Activated CD4-positive, alpha-beta T cell treated with anti-CD3 and anti-CD28 coated beads for 36 hours (primary cell): ENCODE measurements at places on chromosomes 3 and 15. TPM values are rescaled to one million over a fixed set of nuclear protein-coding genes. Genes with fewer than 3 reads are reported as not detected.

RTP3 gene
- total RNA-seq, result not detected

GRCh38 chr15:77225088-77225487 is 154.2 kb upstream of the TSPAN3 start:
- DNase-seq, result no peak

TRH gene
- total RNA-seq, result not detected

MNS1 gene
- total RNA-seq, result 0.41 TPM

ANKUB1 gene
- not detected for total RNA-seq

DNA sequence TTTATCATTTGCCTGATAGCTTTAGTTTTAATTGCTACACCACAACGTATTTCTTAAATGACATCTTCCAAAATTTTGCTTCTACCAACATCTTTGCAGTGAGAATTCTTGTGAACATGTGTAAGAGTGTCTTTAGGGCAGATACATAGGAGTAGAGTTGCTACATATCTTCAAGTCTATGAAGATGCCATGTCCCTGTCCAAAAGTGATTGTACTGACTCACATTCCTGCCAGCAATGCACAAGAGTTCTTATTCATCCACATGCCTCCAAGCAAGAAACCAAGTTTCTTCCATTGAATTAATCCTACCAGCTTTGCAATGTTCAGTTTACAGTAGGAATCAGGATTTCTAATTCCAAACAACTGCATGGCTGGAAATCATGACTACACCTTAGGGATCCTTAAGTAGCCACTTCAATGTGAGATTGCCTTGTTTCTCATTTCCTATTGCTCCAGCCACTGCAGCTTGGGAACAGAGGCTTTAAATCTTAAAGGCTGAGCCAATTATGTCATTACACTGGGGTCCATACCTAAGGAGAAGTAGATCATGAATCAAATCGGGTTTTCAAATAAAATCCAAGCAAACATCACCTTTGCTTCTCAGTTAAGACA is 44.5 kb downstream of the BCL2L10 start:
- no peak for DNase-seq

DNA sequence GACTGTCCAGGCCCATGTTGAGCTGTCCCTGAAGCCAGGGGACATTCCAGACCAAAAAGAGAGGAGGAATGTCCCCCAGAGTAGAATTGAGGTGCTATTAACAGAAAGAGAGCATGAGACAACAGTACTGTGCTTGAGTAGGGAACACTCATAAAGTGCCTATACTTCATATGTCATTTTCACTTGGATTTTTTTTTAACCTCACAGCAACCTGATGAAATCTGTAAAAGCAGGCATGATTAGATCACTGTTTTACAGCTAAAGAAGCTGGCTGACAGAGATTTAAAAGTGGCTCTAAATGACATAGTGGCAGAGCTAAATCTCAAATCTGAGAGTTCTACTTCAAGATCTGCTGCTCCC is 18.8 kb downstream of the PODXL2 start:
- DNase-seq, result no peak

- DNase-seq, result peak; percentile 62
Observed at GRCh38 chr15:74307827-74308811, 59.3 kb downstream of the CYP11A1 start.

PPP1R2 gene
- 134 TPM for total RNA-seq

- DNase-seq, result no peak
Observed at GRCh38 chr3:161222662-161223061, 1.6 kb downstream of the NMD3 start.

GRCh38 chr15:30928076-30928475 is 24.4 kb downstream of the FAN1 start:
- DNase-seq, result no peak

- no peak for DNase-seq
Observed at GRCh38 chr15:54605556-54605955, 591.2 kb downstream of the RSL24D1 start.

DNA sequence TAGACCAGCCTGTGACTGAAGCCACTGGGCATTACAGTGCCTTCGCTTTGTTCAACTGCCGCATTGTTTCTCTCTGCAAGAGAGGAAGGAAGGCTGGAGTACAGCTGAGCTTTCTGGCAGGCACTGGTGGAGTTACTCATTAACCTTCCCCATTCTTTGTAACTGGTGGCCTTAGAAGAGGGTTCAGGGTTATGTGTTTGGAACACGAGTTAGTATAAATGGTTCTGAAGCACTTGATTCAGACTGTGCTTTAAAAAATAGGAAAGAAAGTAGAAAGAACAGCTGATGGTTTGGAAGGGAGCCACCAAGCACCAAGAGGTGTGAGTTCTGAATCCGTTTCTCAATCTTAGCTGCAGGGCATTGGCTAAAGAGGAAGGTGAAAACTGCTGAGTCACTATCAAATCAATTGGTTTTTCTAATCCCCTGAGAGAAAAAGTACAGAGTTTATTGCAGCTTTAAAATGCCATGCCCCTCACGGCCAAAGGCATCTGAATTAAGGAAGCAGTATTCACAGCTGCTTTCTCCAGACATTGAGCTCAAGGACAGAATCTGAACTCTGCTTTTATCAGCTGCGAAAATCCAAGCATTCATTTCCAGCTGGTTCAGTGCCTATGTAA is 3.6 kb downstream of the HGD start:
- DNase-seq, result no peak

- DNase-seq, result no peak
Observed at GRCh38 chr3:110198717-110199587, 861.6 kb upstream of the DPPA4 start.

CYFIP1 gene
- total RNA-seq, result 31.1 TPM

DNA sequence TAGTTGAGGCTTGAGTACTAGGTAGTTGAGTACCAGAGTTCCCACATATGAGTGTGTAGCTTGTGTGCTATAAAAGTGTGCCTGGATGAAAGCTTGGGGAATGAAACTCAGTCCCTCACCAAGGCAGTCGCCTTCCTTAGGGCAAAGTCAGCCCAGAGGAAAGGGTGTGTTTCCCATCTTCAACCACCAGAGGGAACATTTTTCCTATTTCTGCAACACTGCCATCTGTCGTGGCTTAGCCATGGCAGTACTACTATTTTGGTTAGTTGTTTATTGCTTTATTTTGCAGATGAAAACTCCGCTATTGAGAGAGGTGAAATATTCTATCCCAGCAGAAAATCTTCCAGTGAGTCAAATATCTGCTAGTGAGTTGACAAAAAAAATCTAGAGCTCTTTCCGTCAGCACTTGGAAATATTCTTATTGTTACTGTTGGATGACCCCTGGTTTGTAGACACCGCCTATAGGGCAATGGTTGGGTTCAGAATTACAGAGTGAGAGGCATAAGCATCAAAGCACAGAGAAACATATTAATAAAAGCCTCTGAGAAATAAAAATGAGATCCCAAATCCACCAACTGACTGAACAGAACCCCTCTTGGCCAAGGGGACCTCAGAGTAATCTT is 239.9 kb downstream of the CPNE4 start:
- peak; percentile 37 for DNase-seq

GRCh38 chr3:175149675-175150074 is 290.5 kb downstream of the NAALADL2 start:
- DNase-seq, result no peak

DNA sequence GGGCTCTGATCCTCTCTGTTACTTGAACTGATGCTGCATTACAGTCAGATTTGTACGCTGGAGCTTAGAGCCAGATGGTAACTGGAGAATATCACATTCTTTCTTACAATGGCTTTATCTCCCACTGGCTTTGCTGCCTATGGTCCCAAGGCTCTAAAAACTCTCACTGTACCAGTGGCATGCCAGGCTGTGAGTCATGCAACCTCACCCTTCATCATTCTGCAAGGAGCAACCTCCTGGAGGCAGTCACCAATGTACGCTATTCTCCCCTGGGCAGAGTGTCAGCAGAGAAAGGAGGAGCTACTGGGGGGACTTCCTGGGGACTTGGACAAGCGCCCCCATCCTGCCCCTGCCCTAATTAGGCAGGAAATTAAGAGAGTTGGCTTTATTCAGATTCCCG is 97.9 kb upstream of the EIF1B start:
- DNase-seq, result no peak

GRCh38 chr3:4656626-4657328 is 163.6 kb downstream of the ITPR1 start:
- no peak for DNase-seq

GRCh38 chr3:156513619-156514018 is 41.3 kb downstream of the SSR3 start:
- no peak for DNase-seq

ZBTB20 gene
- 5.2 TPM for total RNA-seq

- DNase-seq, result no peak
Observed at GRCh38 chr3:30943206-30943605, 48.7 kb upstream of the GADL1 start.

DNA sequence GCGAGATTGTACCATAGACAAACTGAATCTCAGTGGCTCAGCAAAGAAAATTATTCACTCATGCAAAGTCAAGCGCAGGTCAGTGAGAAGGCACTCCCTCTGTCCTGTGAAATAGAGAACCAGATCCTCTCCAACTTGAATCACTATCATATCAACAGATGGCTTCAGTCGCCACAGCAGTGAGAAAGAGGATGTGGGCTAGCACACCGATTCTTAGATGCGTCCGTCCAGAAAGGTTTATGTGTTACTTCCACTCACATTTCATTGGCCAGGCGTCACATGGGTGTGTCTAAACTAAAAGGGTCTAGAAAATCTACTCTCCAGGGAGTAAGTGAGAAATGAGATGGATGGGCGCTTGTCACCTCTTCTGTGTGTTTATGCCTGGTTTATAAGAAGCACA is 141.6 kb upstream of the KBTBD8 start:
- no peak for DNase-seq

GRCh38 chr15:85727068-85727467 is 67.7 kb downstream of the KLHL25 start:
- DNase-seq, result no peak

ADCY5 gene
- total RNA-seq, result not detected

DNA sequence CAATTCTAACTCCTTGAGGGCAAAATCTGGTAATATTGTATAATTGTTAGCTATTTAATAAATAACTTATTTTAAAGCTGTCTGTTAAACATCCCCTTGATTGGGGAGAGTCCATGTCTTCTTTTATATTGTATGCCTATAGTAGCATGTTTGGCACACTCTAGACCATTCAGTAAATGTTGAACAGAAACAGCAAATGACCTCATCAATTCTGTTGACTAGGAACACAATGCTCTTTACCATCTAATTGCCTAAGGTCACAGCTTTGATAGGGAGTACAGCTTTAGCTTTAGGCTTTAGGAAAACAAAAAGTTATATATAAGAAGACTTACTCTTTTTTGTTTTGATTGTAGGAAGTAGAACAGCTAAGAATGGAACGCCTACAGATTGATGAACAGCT is 27.0 kb downstream of the DNAJC19 start:
- no peak for DNase-seq

HES1 gene
- total RNA-seq, result 0.50 TPM

DNA sequence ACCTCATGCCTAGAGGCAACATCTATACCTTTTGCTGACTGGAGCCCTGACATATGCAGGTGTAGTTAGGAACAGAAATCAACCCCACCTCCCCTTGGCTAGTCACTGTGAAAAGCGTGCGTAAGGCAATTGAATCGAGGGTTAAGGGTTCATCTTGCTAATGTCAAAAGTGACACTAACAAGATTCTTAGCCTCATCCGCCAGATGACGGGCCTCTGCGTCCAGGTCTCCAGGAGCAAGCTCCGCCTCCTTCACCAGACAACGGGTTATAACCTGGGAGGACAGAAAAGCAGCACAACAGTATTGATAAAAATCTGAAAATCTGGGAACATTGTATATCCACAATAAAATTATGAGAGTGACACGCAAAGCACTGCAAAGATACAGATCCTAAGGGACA is 4.7 kb downstream of the SELENOS start:
- no peak for DNase-seq

GUCA1C gene
- total RNA-seq, result not detected

VPS8 gene
- 33.9 TPM for total RNA-seq

FEZF2 gene
- total RNA-seq, result not detected

DNA sequence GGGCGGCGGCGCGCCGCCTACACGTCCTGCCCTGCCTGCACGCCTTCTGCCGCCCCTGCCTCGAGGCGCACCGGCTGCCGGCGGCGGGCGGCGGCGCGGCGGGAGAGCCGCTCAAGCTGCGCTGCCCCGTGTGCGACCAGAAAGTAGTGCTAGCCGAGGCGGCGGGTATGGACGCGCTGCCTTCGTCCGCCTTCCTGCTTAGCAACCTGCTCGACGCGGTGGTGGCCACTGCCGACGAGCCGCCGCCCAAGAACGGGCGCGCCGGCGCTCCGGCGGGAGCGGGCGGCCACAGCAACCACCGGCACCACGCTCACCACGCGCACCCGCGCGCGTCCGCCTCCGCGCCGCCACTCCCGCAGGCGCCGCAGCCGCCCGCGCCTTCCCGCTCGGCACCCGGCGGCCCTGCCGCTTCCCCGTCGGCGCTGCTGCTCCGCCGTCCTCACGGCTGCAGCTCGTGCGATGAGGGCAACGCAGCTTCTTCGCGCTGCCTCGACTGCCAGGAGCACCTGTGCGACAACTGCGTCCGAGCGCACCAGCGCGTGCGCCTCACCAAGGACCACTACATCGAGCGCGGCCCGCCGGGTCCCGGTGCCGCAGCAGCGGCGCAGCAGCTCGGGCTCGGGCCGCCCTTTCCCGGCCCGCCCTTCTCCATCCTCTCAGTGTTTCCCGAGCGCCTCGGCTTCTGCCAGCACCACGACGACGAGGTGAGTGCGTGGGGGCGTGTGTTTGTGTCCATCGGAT is 602 bp downstream of the TRIM71 start:
- peak; percentile 46 for DNase-seq

DET1 gene
- total RNA-seq, result 3.0 TPM
